ENCODE measurements at places on chromosomes 16 and 17.
A peak's percentile ranks its signal among the peaks of the same experiment; 100 is the strongest.

DNA sequence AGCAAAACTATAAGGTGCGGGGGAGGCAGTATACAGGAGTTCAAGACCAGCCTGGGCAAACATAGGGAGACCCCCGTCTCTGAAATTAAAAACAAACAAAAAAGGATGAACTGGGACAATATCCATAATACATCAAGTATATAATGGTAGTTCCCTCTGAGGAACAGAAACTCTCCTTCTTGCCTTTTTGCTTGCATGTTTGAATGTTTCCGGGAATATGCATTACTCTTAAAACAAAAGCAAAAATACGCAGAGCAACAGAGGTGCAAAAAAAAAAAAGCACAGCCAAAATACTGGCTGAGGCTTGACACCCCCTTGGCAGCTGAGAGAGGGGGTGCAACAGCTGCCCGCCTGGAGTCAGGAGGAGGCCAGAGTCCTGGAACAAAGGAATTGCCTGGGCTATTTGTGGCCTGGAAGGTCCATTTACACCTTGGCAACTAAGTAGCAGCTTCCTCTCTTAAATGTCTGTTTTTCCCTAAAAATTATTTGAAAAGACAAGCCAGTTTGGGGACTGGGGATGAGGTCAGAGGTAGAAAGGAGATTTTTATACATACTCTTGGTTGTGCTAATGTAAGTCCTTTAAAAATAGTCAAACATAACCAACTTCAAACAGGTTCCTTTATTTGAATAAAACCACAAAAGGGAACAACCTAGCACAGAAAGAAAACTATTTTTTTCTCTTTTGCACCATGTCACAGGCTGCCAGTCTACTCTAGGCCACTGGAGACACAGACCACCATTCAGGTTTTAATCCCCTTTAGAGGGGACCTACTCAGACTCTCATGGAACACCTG, 19.5 kb downstream of the USP7 start:
- no peak for DNase-seq

DNA sequence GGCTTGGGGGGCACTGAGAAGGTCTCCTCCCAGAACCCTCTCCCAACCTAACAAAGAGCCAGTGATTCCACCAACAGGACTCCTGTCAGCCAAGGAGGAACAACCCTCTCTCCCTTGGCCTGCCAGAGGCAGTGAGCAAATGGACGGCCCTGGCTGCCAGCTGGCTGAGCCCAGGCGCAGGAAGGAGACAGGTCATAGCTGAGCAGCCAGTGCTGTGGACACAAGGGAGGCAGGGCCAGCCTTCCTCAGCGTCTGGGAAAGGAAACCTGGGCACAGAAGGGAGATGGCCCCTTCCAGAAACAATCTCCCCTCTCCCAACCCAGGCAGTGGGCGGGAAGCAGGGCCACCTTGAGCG, 2.1 kb downstream of the MPO start:
- DNase-seq: no peak

DNA sequence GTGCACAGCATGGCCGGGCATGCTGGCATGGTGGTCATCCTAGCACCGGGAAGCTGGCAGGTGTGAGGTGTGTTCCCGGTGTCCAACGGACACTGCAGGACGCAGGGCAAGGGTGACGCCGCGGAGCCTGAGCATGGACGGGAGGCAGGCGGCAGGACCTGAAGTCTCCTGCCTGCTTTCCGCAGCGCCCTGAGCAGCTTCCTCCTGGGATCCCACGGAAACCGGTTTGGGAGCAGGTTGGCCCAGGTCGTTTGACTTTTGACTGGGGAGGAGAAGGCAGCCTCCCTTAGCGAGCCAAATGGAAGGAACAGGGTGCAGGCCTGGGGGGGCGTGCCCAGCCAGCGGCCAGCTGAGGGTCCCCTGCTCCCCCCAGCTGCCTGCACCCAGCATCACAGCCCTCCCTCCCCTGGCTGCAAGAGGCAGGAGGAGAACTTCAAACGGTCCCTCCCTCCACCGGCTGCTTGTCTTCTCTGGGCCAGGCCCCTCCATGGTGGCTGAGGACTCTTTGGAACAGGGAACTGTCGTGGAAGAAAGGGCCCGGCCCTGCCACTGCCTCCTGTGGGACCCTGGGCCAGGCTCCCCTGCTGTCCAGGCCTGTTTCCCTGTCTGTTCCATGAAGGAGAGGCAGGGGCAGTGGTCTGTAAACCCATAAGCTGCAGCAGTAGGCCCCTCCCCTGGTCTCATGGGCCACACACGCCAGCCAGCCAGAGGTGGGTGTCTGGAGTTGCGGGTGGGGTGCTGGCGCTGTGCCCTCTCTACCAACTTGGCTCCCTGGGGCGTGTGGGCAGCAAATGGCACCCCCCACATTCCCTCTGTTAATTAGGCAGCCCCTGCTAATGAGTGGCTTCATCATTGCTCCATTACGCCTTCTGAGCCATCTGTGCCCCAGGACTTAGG, 7.8 kb upstream of the ADGRG1 start:
- DNase-seq: no peak

DNA sequence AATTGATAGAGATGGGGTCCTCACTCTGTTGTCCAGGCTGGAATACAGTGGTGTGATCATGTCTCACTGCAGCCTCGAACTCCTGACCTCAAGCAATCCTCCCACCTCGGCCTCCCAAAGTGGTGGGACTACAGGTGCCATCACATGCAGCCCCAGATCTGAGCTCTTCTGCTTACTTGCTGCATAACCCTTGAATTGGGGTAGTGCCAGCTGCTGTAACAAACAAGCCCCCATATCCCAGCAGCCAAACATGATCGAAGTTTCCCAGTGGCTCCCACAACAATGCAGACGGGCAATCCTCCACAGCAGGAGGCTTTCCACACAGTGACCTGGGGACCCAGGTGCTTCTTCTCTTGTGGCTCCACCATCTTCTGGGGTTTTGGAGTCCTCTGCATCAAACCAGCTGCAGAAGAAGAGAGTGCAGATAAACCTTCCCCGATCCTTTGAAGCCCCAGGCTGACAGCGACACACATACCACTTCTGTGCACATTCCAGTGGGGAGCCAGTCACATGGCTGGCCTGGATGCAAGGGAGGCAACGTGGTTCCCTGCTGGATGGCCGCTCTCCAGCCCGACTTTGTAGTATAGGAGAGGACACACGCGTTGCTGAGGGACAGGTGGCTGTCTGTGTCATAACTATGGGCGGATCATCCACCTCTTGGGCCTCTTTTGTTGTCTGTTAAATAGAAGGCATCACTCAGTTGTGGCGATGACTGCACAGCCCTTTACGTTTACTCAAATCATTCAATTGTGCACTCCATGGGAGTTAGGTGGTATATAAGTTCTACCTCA, 16.7 kb downstream of the SBK1 start:
- DNase-seq: no peak

DNA sequence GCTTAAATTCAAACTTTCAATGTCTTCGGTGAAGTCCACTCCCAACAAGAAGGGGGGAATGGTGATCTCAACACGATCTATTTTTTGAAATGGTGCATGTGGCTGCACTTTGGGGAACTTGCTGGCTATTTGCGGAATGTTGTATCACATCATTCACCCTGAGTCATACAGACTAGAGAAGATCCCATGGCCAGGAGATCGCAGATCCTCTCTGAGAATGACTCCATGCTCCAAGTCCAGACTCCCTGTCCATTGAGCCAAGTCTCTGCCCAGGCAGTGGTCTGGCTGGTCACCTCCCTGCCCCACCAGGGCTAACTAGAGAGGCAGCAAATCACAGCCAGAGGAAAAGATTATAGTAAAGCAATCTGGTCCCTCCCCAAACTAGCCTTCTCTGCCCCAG, 120.6 kb downstream of the XYLT1 start:
- no peak for DNase-seq

GRCh38 chr17:4035081-4035680, 70.9 kb upstream of the ATP2A3 start:
- DNase-seq: no peak

GRCh38 chr16:49020436-49020835, 261.2 kb downstream of the CBLN1 start:
- DNase-seq: no peak

- no peak for DNase-seq
These were observed 5.3 kb upstream of the NPIPB7 start for GRCh38 chr16:28477311-28477920.

DNA sequence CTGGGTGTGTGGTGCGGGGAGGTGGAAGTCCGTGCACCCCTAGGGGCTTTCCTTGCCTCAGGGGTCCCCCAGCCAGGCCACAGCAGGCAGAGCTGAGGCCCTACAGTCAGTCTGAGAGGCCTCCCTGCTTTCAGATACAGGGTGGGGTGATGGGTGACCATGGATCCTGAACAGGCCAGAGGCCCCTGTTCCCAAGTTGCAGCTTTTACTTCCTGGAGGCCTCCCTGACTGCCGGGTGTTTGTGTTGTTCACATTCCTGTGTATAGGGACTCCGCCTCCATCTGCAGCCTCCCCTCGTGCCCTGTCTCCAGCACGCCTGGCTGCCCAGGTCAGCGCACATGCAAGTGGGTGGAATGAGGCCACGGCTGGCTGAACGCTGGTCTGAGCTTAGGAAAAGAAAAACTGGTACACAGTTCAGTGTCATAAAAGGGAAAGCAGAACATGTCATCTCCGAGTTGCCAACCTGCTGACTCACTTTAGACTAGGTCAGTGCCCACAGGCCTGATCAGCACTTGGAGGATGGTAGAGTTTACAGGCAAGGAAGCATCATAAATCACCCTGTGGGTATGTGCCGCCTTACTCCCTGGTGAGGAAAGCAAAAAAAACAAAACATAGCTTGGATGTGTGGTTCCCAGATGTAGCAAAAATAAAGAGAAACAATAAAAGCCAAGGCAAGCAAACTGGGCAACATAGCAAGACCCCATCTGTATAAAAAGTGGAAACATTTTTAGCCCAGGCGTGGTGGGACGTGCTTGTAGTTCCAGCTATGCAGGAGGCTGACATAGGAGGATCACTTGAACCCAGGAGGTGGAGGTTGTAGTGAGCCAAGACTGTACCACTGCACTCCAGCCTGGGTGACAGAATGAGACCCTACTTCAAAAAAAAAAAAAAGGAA, 6.2 kb upstream of the SLC7A6 start:
- DNase-seq: no peak

GRCh38 chr16:30541502-30542329, 7.1 kb upstream of the ZNF747 start:
- DNase-seq: no peak

GRCh38 chr17:8031261-8031661, 7.6 kb upstream of the ALOX15B start:
- DNase-seq: no peak

DNA sequence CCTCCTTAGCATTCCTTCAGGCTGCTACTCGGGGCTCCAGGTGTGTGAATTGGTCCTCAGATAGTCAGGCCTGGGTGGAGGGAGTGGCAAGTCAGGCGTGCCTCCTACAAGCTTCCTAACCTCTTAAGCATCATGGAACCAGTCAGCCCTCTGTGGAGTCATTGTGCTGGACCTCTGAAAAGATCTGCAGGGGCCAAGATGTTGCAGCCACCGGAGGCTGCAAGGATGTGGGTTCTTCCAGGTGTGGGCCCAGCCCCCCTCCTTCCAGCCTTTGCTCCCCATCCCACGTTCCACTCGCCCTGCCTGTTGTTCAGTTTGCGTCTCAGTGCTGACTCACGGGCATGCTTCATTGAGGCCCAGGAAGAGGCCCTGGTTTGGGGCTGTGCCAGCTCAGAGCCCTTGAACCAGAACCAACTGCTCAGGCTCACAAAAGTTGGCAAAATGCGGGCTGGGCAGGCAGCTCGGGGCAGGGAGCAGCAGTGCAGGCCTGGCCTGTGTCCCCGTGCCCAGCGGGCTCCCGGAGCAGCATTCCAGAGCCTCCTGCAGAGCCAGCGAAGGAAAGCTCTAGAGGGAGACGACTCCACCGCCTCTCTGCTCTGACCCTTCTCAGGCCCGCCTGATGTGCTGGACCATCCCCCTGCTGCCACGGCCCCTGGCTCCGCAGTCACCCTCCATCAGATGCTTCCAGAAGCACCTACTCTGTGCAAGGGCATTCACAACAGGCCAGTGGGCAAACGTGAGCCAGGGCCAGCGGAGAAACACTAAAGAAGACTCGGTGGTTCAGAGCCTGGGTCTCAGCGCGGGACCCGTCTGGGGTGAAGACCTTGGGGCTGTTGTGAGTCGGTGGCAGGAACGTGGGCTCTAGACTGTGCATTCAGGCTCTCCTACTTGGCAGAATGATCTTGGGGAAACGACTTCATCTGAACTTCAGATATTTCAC, 7.5 kb downstream of the LDHD start:
- DNase-seq: peak; percentile 54

DNA sequence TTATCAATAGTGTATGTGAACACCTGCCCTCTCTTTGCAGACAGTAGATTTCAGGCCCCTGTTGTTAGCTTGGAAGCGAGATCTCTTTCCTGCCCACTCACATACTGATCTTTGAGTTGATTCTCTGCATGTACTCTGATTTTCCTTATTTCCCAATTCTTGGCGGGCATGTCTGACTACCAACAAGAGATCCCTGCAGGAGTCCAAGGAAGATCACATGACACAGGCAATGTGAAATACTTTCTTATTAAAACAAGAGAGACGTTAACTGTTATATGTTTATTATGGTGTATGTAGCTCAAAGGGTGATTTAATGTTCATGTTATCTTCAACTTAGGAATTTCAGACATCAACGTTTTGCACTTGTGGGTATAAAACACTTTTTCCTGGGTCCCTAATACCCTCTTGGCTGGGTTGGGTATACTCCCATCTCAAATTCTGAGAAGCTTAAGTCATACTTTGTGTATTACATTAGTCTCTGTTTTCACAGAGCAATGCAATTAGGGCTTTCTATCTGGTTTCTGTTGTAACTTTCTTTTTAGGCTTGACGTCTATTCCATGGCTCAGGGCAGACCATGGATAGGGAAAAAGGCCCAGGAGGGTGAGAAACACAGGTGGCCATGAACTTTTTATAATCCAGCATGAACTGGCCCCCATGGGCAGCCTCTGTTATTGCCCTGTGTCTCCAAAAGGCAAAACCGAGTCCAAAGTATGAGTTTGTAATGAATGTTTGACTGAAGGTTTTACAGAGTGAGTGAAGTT, 32.2 kb downstream of the HSD17B2 start:
- no peak for DNase-seq

- no peak for DNase-seq
These were observed 488.6 kb downstream of the HAPSTR1 start for GRCh38 chr16:9580025-9580424.

DNA sequence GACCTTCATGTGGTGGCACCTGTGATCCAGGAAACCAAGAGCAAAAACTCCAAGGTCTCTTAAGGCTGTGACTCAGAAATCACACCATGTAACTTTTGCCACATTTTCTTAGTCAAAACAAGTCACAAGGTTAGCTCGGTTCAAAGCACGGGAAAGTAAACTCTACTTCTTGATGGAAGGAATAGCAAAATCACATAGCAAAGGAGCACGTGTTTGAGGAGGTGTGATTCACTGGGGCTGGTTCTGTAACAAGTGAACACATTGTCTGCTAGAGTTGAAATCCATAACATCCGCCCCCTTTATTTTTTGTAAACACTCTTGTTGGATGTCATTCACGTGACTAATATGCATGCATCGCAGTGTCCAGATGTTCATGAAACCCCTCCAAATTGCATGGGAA, 415.0 kb upstream of the MAF start:
- no peak for DNase-seq

GRCh38 chr17:28996554-28997096, 9.2 kb downstream of the SEZ6 start:
- no peak for DNase-seq

DNA sequence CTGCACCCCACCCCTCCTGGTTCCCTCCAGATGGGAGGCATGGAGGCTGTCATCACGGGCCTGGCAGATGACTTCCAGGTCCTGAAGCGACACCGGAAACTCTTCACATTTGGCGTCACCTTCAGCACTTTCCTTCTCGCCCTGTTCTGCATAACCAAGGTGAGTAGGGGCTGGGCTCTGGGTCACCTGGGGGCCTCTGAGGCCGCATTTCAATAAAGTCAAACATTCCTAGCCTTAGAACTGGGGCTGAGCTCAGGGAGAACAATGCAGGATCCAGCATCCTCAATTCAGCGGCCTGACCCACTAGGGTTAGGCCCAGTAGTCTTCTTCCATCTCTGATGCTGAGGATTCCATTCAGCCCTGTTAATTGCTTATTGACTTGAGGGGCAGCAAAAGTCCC, 42.1 kb downstream of the SLC6A2 start:
- DNase-seq: no peak

Data from T-cell (primary cell).